AG09309 (cell line): ENCODE measurements at places on chromosomes 3 and 15.

- no peak for DNase-seq
Observed at GRCh38 chr15:83973816-83974215, 261.8 kb upstream of the GOLGA6L4 start.

- DNase-seq: no peak
Observed at GRCh38 chr3:192165552-192165951, 561.8 kb downstream of the FGF12 start.

- DNase-seq: no peak
Observed at GRCh38 chr3:192645437-192645836, 81.9 kb downstream of the FGF12 start.

- DNase-seq: peak; percentile 25
Observed at GRCh38 chr3:49900491-49901153, 3.1 kb downstream of the MST1R start.

DNA sequence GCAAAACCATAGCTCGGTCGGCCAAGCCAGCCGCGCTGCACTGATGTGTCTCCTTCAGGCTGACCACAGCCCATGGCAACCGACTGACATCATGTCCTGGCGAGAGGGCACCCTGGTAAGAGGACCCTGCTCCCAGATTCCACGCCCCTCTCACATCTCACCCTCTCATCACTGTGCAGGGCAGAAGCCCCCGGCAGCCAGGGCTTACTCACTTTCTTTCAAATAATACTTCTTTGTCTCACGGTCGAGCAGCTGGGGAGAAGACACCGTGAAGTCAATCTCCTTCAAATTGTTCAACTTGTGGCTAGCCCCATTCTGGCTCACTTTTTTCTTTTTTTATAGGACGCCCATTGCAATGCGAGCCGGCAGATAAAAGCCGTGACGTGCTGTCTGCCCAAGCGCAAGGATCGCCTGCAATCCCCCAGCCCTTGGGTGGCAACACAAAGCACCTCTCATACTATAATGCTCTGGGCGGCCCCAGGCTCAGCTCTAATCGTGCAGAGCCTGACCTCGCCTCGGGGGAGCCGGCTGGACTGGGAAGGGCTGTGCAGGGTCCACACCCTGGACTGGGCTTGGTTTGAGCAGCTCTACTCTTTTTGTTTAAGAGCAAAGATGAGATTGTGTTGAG, 33.6 kb downstream of the VGLL4 start:
- DNase-seq: peak; percentile 37

DNA sequence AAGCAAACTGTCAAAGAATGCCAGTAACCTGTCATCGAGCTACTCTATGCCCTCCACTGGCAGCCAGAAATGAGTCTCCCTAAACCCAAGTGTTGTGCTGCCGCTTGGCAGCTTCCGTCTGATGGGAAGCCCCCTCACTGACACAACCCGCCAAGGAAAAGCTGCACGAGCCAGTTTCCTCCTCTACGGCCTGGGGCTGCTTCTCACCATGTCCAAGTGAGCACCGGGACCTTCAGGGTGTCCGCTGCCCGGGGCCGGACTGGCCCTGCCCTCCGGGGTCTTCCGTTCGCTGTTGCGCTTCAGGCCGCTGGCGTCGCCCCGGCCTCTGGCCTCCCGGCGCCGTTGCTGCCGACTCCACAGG, 490 bp downstream of the TOMM70 start:
- no peak for DNase-seq

DNA sequence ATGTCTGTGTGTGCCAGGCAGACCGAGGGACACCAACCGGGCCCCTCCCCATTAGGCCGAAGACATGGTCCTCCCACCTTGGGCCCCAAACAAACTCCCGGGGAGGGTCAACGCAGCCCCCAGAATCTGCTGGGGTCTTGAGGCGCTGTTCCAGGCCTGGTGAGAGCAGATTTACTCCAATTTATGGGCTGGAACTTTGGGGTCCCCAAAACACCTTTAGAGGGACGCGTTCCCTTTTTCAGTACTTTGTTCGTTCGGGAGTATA, 2.4 kb downstream of the GATA2 start:
- no peak for DNase-seq

GRCh38 chr15:32908135-32908801, 190.5 kb downstream of the GREM1 start:
- no peak for DNase-seq

DNA sequence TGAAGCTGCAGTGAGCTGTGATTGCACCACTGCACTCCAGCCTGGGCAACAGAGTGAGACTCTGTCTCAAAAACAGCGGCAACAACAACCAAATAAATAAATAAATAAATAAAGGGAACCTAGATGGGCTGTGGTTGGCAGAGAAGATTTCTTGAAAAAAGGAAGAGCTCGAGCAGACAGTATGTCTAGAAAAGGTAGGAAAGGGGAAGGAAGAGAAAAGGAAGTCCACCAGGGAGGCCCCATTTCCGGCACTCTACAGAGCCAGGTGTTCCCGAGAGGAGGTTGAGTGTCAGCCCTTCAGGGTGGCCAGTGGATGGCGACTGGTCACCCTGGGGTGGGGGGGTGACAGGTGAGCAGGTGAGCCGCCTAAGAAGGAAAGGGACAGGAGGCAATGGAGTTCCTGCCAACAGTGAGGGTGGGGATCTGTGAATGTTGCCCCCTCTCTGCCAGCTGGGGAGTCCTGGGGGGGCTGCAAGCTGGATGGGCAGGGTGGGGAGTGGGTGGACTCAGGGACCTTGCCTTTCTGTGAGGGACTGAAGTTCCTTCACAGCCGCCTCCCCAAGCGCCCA, 14.8 kb downstream of the PAQR5 start:
- DNase-seq: no peak

DNA sequence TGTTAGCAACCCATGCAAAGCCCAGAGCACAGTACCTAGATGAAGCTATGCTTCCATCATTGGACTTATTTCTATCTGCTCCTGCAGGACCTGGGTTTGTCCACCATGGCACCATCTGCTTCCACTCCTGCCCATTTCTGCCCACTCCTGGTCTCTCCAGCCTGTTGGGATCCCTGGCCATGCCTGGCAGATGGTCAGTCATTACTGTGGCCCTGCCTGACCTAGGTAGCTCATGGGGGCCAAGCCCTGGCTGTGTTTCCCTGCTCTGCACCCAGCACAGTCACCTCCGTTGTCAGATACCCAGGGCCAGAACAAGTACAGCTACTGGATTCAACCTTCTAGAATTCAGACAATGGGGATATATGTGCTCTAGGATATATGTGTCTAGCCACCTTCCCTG, 185.8 kb upstream of the TLE3 start:
- DNase-seq: no peak

GRCh38 chr3:81962396-81962795, 201.0 kb upstream of the GBE1 start:
- no peak for DNase-seq

GRCh38 chr3:24756101-24756888, 261.6 kb upstream of the THRB start:
- DNase-seq: no peak

DNA sequence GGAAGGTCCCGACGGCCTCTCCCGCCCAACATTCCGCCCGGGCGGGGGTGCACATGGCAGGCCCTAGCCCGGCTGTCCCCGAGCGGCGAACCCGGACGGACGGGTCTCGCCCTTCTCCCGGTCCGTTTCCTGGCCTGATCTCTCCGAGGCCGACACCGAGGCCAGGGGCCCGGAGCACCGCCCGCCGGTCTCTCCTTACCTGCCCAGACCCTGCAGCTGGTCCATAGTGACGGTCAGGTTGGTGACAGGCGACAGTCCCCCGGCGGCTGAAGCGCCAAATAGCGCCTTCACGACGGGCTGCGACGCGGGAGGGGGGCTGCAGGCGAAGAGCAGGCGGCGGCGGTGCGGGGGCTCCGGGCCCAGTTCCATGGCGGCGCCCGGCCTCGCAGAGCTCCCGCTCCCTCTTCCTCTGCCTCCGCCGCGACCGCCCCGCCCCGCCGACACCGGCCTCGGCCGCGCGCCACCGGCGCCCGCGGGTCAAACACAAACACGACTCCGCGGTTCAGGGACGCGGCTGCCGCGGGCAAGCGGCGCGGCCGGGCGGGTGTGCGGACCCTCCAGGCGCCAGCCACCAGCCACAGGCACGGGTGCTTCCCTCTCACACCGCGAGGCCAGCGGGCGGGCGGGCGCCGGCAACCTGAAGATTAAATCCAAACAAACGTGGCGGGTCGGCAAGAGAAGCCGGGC, 495 bp downstream of the CDC25A start:
- no peak for DNase-seq

- peak; percentile 59 for DNase-seq
Observed at GRCh38 chr3:15629860-15630597, 28.5 kb downstream of the BTD start.

GRCh38 chr3:178072391-178073305, 463.6 kb upstream of the KCNMB2 start:
- no peak for DNase-seq

DNA sequence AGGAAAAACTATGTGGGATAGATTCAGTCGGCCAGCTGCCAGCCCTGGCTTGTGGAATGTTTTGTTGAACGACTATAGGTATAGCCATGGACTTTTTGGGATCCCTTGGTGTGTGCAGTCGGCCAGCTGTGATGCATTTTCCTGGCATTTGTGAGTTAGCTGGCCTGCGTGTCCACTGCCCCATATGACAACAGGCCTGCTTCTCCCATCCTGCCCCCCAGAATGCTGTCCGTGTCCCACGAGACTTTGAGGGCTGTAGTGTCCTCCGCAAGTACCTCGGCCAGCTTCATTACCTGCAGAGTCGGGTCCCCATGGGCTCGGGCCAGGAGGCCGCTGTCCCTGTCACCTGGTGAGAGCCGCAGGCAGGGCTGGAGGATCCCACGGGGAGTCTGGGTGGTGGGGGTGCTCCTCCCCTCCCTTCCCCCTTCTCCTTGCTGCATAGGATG, 23.6 kb downstream of the PTPN23 start:
- DNase-seq: no peak

DNA sequence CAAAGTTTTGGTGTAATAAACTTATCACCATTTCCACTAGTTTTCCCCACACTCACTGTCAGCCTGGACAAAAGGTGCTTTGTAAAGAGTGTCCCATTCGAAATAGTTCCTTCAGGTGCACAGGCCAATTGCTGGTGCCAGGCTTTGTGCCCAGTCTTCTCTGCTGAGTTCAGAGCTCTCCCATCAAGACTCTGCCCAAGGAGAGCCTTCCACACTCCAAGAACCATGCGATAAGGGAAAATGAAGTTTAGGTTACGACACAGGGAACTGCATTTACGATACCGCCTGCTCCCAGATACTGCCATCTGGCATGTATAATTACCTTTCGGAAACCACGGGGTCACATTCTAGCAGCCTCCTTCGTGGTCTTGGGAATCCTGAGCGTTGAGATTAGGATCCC, 379.6 kb downstream of the MECOM start:
- DNase-seq: no peak

GRCh38 chr3:56894881-56895431, 93.2 kb upstream of the ARHGEF3 start:
- DNase-seq: peak; percentile 10

DNA sequence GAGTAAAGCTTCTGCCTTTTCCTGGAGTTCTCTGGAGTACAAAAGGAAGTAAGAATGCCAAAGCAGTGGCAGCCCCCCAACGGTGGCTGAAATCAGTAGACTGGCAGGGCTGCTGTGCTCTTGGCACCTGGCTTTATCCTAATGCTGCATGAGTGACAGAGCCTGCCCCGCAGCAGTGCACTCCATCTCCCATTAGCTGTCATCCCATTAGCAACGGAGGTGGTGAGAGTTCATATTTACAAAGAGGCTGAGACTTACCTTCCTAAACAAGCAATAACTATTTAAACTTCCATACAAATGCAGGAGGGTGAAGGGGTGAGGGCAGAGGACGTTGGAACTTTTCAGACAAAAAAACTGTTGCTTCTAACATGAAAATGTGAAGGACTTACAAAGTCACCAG, 51.9 kb downstream of the SERPINI1 start:
- DNase-seq: no peak

- no peak for DNase-seq
Observed at GRCh38 chr15:79455361-79455760, 23.2 kb downstream of the MINAR1 start.

DNA sequence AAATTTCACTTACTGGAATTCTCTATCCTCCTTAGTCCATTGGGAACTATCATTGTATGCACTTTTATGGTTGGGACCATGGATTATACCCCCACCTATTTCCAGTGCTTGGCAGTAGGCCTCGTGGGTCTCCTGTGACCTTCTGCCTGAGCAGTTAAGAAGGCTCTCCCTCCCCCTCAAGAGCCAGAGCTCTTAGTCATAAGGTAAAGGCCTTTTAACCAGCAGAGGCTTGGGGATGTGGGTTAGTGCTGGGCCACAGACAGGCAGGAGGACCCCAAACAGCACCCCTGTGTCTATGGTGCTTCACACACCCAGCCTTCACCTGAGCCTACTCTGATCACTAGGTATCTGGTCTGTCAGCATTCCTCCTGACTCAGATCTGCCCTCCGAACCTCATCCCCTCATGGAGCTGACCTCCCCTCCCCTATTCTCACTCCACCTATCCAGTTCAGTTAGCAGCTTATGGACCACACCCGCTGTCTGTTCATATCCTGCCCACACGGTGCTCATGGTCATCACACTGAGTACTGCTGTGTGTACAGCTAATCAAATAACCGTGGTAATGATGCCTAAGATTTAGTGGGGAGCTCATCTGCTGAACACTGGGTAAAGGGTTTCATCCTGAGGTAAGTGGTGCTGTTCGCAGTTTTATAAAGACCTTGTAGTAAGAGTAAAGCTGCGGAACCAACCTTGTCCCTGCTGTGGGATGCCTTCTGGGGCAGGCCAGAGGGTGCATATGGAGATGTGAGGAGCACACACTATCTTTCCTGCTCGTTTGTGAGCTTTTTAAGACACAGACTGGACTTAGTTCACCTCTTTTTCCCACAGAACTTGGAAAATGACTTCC, 40.9 kb downstream of the KLHL18 start:
- no peak for DNase-seq

DNA sequence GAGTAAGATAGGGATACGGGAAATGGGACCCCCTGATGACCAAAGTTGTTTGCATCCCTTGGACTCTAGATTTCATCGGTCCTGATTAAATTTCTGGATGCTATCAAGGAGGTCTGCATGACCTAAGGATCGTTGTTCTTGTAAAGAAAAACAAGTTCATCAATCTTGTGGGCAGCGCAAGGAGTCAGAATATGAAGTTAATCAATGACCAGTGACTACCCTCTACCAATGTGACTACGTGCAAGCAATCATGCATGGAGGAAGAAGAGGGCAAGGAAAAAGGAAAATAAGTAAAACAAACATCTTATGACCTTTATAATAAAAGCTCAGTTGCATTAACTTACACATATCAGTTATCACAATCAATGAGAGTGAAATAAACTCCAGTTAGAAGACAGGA, 139.7 kb downstream of the RTP4 start:
- DNase-seq: no peak

DNA sequence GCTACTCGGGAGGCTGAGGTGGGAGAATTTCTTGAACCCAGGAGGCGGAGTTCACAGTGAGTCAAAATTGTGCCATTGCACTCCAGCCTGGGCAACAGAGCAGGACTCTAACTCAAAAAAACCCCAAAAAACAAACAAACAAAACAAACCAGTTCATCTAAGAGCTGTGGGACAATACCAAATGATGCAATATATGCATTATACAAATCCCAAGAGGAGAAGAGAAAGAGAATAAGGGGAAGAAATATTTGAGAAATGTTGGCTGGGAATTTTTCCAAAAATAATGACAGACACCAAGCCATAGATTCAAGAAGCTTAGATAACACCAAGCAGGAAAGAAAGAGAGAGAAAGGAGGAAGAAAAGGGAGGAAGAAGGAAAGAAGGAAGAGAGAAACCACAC, 82.5 kb downstream of the KLF13 start:
- no peak for DNase-seq
